Activated CD4-positive, alpha-beta memory T cell treated with anti-CD3 and anti-CD28 coated beads for 36 hours (primary cell): ENCODE measurements at places on chromosomes 12 and 14.
A peak's percentile ranks its signal among the peaks of the same experiment; 100 is the strongest.

DNA sequence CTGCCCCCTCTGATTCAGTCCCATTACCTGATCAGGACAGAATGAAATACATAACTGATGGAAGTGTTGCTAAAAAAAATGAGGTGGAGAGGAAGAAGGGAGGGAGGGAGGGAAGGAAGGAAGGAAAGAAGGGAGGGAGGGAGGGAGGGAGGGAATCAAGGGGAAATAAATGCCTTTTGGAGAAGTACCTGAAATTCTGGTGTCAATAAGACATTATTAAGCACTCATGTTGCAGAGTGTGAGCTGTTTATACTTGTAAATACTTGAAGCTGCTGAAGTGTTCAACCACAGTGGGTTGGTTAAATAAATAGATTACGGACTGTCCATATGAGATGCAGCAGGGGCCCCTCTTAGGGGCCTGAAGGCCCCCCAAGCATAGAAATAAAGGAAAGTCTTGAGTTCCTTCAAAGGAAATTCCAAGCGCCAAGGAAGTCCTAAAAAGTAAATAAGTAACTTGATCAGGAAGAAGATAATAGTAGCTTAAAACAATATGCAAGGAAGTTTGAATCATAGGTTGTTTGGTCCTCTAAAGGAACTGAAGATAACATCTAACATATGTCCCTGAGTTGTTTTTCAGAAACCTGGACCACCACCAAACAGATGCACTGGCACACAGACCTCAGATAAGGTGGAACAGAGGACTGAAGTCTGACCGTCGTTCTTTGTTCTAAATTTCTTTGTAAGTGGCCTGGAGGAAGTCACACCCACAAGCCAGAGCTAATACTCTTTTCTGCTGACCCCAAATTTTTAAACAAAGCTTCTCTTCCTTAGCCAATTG lies 110.8 kb downstream of the SEC23A start:
- no peak for DNase-seq

DNA sequence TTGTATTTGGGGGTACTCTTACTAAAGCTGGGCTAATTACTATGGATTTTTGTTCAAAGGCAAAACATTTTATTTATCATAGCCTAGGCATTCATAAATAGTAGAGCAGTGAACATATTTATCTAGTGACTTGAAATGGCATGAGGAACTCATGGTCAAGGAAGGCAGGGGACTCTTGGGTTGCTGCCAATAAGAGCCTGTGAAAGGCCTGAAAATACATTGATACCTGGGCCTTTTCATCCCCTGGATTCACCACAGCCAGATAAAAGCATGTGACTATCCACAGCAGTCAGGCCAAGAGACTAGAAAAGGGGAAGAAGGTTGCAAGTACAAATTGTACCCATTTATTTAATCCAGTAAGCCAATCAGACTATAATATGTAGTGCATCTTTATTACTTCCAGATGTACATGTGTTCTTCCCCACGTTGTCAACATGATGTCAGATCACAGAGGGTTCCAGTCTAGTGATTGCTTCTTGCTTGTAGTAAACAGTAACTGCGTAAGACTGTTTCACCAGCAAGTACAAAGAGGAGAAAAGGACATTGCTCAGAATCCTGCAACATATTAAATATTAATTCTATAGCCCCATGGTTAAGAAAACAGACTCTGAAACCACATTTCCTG lies 409.7 kb downstream of the NOVA1 start:
- no peak for DNase-seq

DNA sequence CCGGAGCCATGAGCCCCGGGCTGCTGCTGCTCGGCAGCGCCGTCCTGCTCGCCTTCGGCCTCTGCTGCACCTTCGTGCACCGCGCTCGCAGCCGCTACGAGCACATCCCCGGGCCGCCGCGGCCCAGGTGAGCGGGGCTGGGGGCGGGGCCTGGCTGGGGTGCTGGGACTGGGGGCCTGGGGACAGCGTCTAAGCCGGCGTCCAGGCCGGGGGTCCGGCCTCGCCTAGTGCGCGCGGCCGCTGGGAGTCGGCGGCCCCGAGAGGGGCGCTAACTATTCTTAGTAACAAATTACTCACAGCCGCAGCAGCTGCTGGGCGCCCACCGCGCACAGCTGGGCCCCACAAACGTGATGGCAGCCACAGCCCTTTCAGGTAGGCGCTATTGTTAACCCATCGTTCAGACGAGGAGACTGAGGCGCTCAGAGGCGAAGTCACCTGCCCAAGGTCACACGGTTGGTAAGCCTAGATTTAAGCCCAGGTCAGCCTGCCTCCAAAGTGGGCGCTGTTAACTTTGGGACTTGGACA lies 374 bp downstream of the CYP46A1 start:
- no peak for DNase-seq

DNA sequence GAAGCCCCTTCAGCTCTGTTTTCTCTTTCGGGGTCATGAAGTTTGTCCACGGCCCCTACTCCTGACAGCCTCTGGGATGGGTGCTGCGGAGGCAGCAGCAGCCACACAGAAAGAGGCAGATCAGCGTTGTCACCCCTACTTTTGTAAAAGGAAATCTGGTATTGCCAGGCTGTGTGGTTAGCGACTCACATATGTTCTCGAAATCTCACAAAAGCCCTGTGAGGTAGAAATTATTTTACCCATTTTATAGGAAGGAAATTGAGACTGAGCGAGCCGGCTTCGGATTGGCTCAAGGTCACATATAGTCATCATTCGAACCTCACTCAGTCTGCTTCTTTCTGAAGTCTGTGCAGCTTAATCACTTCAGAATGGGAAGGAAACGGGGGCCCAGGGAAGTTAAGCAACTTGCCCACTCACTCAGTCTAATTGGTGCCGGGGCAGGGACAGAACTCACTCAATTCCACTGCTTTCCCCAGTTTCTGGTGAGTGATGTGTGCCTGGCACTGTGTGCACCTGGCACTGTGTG lies 1.1 kb upstream of the CKAP4 start:
- DNase-seq = peak; percentile 68

- no peak for DNase-seq
These were observed 99.1 kb upstream of the TMTC1 start for GRCh38 chr12:29882846-29883245.

DNA sequence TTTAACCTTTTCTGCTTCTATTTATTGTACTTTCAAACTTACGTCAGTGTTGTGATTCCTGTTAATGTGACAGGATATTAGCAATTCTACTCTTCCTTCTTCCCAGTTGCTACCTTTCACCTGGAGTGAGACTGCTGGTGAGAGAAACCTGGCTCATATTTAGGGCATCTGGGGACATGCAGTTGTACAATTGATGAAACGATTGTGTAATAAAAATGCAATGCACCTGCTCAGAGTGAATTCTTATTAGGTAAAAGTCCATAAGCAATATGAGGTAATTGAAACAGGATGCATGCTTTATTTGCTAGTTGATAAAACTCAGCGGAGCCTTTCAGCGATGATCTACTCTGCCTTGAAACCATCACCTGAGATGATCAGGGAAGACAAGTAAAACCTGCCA lies 116.1 kb upstream of the FBXO33 start:
- DNase-seq = no peak

GRCh38 chr14:74314576-74314975 lies 11.8 kb upstream of the ABCD4 start:
- no peak for DNase-seq

GRCh38 chr12:104055686-104056388 lies 5.8 kb upstream of the GLT8D2 start:
- DNase-seq = no peak

- DNase-seq = no peak
These were observed 23.9 kb downstream of the SERPINA10 start for GRCh38 chr14:94269156-94269555.

DNA sequence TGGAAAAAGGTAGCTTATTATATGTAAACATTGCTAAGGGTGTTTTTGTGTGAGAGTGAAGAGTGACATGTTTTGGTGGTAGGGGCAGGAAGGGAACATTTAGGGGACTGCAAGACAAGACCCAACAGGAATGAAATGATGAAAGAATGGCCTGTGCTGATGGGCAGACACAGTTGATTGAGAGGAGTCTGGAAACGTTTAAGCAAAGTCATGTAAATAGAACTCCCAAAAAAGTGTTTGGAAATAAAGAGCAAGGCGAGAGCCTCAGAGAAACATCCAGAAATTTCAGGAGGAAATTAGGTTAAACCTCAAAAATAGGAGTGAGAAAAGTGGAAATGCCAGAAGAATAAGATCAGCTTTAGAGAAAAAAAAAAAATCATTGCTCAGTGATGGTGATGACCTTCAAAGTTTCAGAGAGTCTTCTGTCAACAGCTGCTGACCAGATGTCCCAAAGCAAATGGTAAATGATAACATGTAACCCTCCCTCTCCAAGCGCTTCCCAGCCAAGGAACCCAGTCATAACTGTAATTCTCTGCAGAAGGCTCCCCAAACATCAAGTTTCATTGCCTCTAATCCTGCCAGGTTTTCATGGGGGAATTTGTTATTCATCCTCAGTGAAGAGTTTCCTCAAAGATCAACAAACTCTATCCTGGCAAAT lies 223.2 kb upstream of the FAR2 start:
- no peak for DNase-seq

DNA sequence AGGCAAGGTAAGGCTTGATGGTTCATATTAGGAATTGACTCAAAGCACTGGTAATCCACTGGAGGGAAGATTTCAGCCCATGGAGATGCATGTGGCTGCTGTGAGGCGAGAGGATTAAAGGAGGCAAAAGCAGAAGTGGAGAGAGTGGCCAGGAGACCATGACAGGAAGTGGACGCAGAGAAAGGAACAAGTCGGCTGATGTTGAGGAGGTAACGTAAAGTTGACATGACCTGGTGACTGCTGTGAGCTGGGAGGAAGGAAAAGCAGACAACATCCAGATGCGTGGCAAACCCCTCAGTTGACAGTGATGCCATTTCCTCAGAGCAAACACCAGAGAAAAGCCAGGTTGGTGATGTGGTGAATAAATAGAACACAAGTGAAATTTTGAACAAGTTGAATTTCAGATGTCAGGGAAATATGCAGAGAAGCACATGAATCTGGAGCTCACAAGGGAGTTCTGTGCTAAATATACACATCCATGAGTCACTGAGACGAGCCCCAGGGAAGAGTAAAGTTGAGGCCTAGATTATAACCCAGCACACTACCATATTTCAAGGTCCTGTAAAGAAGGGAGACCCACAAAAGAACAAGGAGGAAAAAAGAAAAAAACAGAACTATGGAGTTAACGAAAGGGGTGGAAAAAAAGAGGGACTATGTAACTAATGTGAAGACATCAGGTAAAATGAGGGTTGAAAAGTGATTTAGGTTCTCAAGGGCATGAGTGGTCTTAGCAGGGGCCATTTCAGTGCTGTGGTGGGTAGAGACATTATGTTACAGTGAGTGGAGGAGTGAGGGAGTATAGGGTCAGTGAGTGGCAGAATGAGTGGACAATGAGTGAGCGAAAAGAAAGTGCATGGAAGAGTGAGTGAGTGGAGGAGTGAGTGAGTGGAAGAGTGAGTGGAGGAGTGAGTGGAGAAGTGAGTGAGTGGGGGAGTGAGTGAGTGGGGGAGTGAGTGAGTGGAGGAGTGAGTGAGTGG lies 61.6 kb upstream of the GZMB start:
- peak; percentile 29 for DNase-seq

DNA sequence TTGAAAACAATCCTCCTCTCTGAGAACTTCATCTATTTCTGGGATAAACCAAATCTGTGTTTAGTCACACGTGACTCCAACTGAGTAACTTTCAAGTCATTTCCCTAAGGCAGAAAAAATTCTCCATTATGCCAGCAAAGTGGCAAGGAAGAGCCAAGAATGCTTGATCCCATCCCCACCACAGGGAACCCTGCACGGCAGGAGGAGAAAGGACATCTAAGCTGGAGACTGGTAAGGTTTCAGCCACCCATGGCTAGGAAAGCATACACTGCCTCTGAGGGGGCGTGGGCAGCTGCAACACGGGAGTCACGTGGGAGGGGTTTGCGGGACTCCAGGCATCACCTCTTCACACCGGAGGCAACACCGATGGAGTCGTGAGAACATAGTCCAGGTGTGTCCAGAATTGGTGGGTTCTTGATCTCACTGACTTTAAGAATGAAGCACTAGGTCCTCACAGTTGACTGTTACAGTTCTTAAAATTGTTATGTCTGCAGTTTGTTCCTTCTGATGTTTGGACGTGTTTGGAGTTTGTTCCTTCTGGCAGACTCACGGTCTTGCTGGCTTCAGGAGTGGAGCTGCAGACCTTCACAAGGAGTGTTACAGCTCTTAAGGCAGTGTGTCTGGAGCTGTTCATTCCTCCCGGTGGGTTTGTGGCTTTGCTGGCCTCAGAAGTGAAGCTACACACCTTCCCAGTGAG lies 2.7 kb upstream of the SIVA1 start:
- no peak for DNase-seq

DNA sequence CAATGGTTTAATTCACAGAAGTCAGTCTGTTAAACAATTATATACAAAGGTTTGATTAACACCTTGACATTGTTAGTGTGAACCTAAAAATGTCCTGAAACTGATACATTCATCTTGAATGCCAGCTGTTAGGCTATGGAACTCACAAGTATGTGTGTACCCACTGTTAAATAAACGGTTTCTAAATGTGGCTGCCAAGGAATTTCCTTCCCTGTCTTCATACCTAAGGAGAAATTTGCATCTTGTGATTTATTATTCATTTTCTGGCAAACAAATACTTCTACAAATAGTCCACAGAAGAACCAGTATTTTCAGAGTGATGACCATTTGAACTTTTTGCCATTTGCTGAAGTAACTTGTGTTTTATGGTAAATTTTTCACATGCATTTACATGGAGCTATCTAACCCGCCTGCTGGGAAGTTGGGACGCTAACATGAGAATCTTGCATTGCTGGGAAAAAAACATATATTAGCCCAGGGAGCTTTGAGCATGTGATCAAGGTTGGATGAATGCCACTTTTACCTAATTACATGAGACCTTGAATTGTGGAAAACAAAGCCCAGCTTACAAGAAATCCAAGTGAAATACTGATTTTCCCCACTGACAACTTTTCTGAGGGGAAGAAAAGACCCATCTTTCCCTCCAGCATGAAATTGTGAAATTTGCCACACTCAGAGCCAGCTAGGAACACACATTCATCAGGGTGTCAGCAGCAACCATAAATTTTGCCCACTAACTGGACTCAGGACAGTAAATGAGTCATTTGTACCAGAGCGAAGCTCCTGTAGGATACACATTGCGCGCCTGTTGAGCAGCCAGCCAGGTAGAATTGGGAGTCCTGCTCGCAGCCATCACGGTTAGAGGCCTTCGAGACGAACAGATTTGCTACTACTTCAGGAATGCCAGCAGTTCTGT lies 118.0 kb downstream of the KICS2 start:
- no peak for DNase-seq

DNA sequence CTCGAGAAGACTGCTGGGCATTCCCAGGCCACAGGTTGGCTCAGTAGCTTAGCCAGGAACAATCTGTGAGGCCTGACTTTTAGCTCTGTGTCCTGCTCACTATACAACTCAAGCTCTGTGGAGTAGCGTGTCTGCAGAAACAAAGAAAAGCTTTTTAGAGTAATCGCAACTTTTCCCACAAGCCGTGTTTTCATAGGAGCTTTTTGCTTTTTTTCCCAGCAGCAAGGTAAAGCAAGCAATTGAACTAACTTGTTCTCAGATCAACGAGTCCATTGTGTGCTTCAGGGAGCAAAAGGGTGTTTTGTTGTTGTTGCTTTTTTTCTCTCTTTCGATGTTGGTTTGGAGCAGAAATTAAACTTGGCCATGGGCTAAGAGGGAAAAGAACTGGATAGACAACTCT lies 97.3 kb upstream of the BCL2L14 start:
- no peak for DNase-seq
